Amygdala (tissue), 56 donors: ENCODE measurements at places on chromosomes 4 and X.

DNA sequence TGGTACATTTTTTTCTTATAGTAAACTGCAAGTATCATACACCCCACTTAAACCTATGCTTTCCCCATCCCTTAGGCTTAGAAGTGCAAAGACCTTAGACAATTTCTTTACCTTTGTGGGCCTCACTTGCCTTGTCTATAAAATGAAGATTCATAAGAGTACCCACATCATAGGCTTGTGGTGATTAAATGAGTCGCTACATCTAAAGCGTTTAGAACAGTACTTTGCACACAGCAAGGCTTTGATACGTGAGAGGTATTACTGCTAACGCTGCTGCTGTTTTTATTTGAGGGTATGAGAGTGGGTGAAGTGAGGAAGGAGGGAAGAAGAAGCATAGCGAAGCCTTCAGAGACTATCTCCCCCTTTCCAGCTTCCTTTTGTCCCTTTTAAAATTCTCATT lies 87.8 kb upstream of the RPS6KA3 start:
- no peak for DNase-seq

DNA sequence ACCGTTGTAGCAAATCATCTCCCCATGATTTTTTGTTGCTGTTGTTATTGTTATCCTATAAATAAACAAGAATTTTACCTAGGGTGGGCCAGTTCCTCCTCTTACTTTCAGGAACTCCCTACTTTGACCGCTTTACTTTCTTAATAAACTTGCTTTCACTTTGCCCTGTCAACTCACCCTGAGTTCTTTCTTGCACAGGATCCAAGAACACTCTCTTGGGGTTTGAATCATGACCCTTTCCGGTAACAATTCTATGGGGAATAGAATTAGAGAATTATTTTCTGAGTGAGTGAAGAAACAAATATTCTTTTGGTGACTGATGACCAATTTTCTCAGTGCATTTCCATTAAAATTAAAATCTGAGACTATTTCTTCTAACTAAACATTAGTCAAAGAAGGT lies 584.0 kb upstream of the TENM3 start:
- no peak for DNase-seq

- no peak for DNase-seq
These were observed 176.9 kb upstream of the ARSJ start for GRCh38 chr4:114156371-114156770.

DNA sequence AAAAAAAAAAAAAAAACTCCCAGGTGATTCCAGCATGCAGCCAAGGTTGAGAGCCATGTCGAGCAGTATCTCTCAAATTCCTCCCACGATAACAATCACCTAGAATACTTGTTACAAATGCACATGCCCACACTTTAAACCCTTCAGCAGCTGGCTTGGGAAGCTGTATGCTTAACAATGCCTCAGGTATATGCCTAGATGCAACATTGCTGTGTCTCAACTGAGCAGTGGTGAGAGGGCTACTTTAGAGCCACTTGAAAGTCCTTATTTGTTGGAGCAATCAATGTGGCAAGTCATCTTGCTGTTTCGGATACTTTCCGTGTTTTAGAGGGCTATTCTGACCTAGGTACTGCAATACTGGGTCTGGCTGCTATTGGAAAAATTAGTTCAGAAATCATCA lies 487.4 kb downstream of the INPP4B start:
- DNase-seq, result no peak

DNA sequence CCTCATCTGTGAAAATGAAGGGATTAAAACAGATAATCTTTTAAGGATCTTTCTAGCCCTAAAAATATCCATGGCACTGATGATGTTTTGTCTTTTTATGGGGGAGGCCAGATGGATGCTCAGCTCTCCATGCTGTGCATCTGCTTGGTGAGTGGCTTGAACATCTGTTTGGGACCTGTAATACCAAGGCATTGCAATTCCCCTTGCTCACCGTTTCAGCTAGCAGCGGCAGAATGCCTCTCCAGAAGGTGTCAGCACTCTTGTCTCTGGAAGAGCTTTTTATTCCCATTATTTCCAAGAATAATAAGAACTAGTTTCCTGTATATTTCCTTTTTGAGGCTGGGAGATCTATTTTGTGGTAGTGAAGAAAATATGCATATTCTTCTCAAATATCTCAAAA lies 151.9 kb upstream of the ANK2 start:
- no peak for DNase-seq

DNA sequence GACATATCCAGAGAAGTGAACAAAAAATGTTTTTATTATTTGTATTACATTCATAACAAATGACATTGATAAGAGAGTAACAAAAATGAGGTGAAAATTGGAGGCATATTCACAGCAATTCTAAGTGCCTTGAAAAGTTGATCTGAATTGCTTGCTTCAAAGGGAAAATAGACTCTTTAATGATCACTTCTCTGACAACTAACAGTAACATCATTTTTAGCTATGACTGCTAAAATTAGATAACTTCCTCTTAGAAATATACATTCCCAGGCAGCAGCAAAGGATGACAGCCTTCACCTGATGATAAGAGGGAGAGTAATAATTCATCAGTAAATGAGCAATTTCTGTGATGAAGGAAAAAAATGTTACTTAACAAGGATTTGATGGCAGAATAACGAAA lies 472.5 kb downstream of the PCDH10 start:
- no peak for DNase-seq

GRCh38 chr4:28842271-28842670 lies 1877.9 kb upstream of the PCDH7 start:
- DNase-seq, result no peak

- DNase-seq, result no peak
These were observed 81.8 kb upstream of the KIT start for GRCh38 chr4:54575919-54576318.

DNA sequence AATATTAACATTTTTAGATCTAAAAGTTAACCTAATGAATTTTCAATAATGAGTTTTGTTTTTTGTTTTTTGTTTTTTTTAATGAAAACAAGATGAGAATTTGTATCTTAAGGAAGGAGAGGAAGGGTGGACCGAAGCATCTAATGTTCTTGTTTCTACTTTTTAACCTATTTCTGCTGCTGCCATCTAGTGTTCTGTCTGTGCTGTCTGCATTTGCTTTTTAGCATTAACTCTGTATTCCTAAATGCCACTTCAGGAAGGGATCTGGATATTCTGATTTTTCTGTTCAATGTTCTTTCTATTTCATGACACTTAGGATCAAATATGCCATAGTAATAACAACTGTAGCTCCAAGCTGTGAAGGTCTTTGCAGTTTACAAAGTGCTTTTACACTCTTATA lies 161.7 kb downstream of the BRWD3 start:
- no peak for DNase-seq

DNA sequence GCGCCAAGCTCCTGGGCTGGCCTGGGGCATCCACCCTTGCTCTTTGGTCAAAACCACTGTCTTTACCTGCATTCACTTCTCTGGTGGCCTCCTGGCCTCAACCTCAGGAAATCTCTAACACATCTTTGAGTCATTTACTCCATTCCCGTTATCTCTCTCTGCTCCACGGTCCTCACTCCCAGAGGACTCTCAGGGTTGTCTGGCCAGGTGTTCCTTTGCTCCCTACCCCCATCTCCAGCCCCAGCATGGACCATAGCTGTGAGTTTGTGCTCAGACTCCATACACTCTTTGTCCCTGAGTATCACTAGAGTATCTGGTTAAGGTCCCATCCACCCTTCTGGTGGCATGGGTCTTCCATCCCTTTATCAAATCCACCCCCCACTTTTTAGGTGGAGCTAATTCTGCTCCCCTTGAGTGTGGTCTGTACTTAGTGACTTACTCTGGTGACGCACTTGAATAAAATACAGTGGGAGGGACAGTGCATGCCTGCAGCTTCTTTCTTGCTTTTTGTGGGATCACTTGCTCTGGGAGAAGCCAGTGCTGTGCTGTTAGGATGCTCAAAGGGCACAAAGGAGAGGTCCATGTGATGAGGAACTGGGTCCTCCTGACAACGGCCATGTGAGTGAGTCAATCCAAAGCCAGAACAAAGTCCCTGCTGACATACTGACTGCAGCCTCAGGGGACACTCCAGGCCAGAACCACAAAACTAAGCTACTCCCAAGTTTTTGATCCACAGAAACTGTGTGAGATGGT lies 44.3 kb downstream of the IGFBP7 start:
- DNase-seq, result no peak

GRCh38 chrX:122869171-122869570 lies 314.9 kb upstream of the GRIA3 start:
- no peak for DNase-seq

DNA sequence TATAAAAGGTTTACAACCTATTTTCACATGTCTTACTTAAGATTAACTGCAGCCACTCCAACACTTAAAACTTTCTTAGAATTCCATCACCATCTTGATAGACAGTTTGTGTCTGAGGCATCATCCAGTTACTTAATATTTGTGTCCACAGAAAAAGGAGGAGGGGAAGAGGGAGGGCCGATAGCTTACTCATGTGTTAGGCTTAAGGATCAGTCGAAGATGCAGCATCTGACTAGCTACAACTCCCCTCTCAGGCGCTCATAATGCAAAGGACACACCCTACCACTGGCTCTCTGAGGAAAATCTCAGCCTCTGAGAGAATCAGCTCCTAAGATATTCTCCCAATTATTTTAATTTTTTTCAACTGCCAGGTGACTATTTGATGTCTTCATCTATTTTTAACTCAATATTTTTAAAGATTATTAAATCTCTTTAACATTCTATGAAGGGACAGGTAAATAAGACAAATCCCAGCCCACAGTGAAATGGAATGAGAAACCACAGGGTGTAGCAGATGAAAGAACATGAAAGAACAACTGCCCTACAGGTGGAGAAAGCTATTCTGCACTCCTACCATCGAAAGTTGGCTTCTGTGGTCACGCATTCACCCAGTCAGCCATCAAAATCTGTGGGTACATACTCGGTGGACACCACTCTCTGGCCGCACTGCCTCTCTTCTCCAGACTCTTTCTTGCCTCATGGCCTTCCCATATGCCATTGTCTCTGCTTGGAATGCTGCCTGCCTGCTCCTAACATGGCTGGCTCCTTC lies 48.0 kb downstream of the ARAP2 start:
- DNase-seq, result no peak
